ENCODE measurements at places on chromosomes 5 and 9.

- no peak for DNase-seq
These were observed 1.3 kb downstream of the NR4A3 start for GRCh38 chr9:99822806-99823591.

GRCh38 chr5:94266170-94266569 is 352.2 kb downstream of the KIAA0825 start:
- DNase-seq = no peak

- no peak for DNase-seq
These were observed 1076.7 kb upstream of the DMAC1 start for GRCh38 chr9:8876303-8876702.

GRCh38 chr9:77021922-77022782 is 2.7 kb downstream of the FOXB2 start:
- no peak for DNase-seq

DNA sequence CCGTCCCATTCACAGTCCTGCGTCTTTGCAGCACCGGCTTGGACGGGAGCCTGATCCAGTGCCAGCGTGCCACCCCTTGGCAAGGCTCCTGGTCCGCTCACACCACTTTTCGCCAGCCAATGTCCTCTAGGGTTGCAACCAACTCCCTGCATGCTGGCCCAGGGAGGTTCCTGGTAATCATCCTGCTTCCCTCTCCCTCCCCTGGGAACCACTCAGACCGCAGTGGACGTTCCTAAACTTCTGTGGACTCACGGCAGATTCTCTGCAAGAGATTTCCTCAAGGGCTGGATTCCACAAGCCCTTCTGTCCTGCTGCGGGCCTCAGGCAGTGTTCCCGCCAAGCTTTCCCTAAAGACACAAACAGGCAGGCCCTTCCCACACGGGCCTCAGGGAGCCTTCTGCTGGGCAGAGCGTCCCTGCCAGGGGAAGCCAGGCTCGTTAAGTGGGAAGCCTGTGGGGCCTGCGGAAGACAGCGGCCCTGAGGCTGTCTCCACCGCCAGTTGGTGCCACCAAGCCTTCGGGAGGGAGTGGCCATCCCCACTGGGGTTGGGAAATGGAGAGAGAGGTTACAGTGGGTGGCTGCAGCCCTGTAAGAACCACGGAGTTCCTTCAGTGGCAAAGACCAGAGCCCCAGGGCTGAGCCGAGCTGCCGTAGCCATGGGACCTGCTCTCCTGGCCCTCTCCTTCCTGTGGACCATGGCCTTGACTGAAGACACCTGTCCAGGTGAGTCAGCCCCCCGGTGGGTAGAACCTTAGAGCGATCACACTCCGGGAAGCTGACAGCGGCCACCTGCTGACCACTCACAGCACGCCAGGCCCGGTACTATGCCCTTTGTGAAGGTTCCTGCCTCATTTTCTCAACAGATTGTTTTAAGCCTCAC is 16.4 kb upstream of the FCN2 start:
- DNase-seq = no peak

DNA sequence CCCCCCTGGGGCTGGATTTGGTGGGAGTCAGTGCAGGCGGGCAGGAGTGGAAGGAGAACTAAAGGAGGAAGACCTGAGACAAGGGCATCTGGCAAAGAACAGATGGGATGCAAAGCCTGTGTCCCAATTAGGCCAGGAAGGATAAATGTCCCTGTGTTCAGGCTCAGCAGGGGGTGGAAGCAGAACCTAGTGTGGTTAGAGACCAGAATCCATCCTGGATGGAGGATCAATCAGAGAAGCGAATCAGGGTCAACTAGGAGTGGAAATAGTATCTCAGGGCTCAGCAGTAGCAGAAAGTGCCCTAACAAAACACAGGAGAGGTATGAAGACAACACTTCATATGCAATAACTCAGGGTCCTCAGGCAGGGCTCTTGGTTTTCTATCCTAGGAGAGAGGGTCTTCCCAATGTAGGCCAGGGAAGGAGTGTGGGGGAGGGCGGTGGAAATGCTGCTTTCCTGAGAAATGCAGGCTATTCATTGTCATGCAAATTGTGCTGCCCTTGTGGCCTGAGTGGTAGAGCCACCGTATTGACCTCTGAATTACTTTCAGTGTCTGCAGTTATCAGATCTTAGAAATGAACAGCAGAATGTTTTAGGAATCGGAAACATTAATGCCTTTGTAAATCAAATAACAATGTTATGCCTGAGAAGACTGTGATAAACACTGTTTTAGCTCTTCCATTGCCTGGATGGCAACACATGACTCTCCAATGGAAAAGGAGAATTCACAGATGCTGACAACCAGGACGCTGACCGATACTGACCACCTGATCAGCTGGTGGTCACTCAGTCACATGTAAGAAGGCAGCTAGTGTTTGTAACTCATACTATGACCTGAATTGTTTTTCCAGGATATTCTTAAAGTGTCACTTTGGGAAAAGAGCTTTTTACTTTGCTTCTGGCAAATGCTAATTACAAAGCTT is 323.6 kb downstream of the SEMA5A start:
- no peak for DNase-seq

GRCh38 chr5:59831326-59832010 is 62.1 kb downstream of the PDE4D start:
- no peak for DNase-seq

DNA sequence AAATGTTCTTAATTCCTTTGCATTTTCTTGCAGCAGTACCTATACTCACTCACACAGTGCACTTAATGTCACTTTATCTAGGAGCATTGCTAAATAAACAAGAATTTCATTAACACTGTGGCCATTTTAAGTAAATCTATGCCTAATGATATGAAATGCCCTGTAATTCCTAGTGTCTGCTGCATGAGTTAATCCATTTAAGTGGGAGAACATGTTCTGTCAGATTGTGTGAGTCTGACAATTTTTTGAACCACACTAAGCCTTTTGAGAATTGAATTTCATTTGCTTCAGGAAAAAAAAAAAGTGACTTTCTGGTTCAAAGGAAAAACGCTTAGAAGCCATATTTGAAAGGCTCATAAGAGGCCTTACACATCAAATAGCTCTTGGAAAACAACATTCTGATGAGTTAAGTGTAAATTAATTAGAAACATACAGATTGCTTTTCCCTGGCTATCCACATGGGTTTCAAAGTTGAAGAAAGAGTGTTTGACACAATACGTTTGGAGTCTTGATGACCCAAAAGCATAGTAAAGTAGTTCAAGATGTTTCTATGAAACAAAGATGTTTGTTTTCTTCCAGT is 446.7 kb upstream of the GRAMD2B start:
- no peak for DNase-seq

DNA sequence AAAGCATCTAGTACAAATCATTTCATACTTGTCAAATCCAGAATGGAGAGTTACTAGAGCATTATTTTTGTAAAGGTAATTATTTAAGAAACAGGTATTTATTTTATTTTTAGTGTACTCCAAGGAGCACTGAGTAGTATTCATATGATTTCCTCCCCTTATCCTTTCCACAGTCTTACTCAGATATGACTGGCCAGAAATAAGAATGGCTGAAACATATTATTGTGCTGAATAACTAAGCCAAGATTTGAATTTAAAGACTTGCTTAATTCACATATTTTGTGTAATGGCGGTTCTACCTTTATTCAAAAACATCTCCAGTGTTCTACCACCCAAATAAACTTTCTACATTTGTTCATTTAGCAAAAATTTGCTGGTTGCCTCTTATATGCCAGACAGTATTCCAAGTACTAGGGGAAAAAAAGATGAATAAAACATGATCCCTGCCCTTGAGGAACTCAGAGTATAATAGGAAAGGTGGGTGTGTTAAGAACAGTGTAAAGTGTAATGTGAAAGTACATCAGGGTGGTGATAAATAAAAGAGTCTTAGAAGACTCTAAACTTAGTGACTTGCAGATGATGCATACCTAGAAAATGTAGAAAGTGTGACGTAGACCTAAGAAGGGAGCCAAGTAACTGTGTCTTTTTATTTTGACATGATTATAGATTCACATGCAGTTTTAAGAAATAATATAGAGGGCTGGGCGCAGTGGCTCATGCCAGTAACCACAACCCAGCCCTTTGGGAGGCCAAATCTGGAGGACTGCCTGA is 110.4 kb upstream of the GRHPR start:
- no peak for DNase-seq

DNA sequence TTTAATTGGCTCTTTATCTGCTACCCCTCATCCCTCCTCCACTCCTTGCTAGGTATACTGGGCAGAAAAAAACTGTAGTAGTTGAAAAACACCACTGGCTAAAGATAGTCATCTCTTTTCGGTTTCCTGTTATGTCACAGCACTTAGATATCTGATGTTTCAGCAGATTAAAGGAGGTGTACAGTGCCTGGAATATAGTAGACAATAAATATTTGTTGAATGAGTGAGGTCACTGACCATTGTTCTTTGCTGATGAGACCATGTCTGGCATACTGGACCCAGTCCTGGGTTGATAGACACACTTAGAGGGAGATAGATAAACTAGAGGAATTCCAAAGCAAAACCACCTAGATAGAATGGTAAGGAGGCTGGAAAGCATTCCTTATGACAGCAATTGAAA is 3.2 kb downstream of the GRPEL2 start:
- no peak for DNase-seq

DNA sequence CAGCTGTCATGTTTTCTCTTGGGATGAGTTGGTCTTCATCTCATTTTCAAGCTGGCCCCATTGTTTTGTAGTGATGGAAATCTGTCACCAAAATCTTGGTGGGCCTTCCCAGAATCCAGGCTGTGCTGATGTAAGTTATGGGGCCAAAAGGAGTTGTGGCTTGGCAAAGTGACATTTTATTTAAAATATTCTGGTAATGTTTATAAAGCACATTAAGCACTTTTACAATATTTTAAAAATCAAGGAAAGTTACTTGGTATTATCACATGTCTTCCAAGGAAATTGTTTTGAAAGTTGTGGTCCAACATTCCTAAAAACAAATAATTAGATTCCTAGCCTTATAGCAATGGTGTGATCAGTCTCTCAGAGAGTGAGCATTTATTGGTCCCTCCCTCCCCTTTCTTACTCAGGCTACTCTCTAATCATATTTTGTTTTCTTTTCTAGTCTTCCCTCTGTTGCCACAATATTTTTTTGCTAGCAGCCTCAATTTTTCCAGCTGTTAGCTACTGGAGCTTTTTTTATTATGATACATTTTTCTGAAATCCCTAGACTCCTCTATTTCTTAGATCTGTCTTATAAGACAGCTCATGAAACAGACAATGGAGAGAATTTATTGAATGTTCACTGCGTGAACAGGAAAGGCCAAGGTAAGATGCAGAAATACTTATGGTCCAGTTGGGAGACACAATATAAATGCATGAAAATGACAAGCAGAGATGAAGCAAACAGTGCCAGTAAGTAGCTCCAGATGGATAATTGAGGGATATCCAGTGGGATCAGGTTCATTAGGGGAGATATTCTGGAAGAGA is 408.1 kb upstream of the ZNF608 start:
- no peak for DNase-seq

DNA sequence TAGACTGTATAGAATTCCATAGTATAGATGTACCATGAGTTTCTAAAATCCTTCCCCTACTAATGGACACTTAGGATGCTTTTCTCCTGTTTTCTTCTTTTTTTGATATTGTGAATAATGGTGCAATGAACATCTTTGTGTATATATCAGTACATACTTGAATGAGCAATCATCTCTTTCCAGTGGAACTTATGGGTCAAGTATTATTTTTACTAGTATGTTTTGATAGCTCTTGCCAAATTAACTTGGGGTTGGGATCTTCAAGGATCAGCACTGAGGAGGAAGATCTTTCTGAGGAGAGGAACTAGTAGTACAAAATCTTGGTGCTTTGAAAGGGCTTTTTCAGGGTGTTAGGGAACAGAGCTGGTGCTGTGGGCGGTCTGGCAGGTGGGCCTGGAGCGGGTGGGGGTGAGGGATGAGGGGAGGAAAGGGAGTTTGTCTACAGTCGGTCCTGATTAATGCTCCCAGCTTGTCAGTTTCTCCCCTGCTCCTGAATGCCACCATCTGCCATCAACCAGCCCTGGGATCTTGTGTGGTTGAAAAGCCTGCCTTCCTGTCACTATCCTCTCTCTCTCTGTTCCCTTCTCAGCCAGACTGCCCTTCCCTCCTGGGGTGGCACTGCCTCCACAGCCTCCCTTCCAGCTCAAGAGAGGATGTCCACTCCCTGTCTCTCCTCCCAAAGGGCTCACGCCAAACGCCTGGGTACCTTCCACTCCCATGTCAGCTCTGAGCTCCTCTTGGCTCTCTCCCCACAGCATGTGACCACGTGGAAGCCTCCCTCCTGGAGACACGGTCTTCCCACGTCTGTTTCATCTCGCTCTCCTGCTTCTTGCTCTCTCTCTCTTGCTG is 185.9 kb downstream of the DAB2IP start:
- no peak for DNase-seq

DNA sequence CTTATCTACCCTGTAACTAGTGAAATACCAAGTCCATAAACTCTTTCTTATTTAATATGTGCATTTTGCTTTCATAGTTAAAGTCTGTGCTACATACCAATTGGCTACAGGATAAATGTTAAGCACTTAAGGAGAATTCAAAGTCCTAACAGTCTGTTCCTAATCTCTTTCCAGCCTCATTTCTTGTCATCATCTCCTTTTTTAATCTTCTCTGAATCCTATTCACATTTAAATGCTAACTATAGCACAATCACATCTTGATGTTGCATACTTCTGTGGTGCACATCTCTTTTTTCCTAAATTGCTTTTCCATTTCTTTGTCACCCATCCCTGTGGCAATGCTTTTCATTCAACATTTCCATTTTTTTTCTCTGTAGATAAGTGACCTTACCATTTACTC is 996.1 kb upstream of the TYRP1 start:
- DNase-seq = no peak
